ENCODE measurements at places on chromosomes 7 and 10.

- no peak for DNase-seq
Measured at GRCh38 chr10:58372607-58373441, 12.4 kb upstream of the TFAM start.

GRCh38 chr7:157619753-157620525 is 283.1 kb downstream of the DNAJB6 start:
- DNase-seq, result no peak

DNA sequence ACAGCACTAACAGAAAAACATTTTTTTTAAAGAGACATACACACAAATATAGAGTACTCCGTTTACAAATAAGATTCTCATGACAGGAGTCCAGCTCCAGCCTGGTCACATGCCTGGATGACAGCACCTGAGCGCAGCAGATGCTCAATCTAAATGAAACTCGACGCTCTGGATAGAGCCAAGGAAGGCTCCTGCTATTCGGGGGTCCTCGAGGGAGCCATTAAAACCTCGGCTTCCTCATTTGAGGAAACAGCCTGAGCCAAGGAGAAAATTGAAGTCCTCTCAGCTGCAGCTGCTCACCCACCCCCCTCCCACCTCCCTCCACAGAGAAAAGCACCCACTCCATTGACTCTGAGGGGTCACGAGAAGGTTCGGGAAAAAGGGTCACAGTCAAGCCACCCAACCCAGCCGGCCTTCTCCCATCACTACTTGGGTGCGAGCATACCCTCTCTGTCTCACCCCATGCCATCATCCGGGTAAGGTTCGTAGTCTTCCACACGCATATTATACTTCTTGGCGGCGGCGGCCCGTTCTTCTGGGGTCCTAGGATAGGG is 673 bp downstream of the NDUFB8 start:
- no peak for DNase-seq

- DNase-seq, result no peak
Measured at GRCh38 chr10:91875156-91875555, 34.1 kb downstream of the FGFBP3 start.

DNA sequence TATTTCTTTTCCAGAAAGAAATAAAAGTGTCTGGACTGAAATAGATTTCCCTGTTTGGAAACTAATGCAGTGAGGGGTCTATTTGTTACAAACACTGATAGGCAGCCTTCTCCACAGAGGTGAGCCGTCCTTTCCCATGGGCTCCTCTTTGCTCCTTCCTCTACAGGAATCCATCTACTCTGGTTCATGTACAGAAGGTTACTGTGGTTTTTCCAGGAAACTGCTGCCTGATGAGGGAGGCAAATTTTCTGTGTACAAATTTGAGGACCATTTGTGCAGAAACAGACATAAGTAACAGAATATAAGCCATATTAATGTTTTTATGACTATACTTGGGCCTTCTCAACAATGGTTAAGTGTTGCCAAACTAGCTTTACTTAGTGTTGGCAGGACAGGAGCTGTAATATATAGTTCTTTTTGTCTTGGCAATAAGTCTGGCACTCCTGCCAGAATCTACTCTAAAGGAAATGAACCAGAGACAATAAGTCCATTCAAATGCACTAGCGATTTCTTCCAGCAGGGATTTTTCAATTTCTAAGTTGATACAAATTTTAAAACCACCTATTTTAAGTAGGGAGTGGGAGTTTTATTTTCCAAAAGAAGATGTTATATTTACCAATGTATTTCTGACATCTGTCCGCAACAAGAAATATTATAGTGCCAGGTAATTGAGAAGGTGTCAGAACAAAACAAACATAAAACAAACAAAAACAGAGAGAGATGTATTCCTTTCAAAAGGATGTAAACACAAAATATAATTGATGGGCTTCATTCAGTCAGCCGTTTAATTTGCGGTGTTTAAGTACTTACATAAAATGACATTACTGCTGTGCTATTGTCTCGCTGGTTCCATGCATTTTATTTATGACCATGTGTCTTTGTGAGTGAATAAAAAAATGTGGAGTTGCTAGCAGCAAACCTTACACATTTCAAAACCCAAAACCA is 91.0 kb upstream of the NFE2L3 start:
- no peak for DNase-seq

DNA sequence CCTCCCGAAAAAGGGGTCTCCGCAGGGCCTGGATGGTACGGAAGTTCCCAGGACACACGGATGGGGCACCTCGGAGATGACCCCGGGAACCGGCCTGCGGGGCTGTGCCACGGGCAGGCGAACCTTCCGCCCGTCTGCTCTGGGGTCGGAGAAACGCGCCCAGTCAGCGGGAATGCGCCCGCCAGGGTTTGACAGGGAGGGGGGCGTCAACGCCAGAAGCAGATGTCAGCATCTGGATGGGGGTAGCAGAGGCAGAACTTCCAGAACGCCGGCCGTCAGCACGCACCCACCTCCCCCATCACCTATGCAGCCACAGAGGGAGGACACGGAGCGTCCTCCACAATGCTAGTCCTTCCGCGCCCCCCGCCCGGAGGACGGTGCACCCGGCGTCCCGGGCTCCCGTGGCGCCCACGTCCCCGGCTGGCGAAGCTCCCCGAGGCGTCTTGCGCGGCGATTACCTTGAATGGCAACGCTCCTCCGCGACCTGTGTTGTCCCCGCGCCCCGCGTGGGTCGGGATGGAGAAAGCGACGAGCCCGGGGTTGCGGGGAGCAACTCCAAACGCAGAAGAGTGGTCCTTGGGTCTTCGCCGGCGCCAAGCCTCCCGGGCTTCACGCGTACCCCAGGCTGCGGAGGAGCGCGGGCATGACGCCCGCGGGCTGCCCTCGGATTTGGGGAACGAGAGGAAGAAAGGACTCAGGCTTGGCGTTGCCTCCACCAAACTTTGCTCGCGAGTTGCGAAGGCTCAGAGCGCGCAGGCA is 561 bp downstream of the FGFR2 start:
- peak; percentile 42 for DNase-seq

DNA sequence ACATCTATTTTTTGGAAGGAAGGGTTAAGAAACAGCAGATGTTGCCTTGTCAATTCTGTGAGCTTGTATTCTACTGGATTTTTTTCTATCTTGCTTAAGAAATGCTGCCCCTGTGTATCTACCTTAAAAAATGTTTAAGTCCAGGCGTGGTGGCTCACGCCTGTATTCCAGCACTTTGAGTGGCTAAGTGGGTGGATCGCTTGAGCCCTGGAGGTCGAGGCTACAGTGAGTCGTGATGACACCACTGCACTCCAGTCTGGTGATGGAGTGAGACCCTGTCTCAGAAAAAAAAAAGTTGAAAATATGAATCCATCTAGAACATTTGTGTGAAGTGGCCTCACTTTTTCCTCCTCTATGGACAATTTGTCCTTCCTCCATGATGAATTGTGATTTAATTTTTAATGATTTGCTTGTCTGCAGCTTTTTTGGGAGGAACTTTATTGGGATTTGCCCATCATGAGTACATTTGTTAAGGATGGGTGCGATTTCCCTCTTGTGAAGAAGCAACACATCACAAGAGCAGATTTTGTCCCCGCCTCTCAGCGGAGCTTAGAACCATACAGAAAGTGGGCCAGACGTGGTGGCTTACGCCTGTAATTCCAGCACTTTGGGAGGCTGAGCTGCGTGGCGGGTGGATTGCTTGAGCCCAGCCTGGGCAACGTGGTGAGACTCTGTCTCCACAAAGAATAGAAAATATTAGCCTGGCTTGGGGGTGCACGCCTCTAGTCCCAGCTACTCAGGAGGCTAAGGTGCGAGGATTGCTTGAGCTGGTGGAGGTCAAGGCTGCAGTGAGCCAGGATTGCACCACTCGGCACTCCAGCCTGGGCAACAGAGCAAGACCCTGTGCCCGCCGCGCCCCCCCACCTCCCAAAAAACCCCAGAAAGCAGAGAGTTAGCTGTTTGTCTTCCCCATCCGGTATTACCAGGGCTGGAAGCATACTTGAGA is 57.7 kb downstream of the DNAJB6 start:
- DNase-seq, result no peak

- no peak for DNase-seq
Measured at GRCh38 chr7:8274589-8274988, 12.6 kb upstream of the ICA1 start.

DNA sequence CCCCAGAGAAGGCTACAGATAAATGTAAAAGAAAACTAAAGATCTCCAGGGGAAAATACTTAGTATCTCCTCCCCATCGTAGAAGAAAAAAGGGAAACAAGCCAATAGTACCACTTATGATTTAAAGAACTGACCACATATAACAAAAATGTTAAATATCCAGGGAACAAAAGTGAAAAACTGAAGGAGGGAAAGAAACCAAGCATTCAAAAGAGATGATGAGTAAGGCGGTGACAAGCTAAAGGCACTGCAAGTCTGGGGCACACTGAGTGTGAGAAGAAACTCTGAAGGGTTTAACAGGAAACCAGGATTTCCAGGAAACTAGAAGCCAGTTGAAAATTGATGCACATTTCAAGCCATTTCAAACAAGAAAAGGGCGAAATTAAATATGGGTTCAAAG is 226.3 kb downstream of the AHR start:
- DNase-seq, result no peak

GRCh38 chr7:151757274-151757673 is 119.6 kb downstream of the PRKAG2 start:
- DNase-seq, result no peak

GRCh38 chr7:98439484-98439883 is 38.6 kb upstream of the BAIAP2L1 start:
- no peak for DNase-seq

GRCh38 chr10:63627396-63627795 is 106.2 kb downstream of the REEP3 start:
- DNase-seq, result no peak
